DMS79 treated with DMSO at 0.1 percent for 48 hours (cell line): ENCODE measurements at places on chromosomes 11 and 22.
A peak's percentile ranks its signal among the peaks of the same experiment; 100 is the strongest.

DNA sequence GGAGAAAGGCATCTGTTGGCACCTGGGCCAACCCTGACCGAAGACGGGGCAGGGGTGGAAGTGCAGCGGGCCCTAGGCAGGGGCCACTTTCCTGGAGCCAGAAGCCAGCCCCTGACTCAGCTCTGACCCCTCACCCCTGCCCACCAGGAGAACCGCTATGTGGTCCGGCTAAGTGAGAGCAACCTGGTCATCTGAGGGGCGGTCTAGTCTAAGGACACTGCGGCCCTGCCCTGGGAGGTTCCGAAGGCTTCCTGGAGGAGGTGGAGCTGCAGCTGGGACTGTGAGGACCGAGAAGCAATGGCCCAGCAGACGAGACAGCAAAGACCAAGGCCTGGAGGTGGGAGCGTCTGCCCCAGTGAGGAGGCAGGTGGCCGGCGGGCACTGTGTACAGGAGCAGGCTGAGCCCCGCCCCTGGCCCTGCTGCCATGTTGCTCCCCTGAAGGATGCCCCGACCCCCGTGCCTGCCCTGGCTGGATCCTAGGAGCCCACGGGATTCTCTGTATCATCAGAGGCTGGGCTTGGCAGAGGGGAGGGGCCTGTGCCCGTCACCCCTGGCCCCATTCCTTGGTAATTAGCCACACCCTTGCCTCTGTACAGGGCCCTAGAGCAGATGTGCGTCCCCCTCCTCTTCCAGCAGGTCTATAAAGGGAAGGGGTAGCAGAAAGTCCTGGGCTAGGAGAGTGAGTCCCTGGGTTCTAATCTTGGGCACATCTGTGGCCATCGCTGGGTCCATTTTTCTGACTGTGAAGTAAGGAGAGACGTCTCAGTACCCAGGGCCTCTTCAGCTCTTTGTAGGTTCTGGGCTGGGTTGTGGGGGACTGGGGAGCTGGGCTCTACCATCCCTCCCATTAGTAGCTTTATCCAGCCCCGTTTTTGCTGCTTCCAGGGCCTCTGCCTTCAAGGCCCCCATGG lies 19.4 kb downstream of the RELT start:
- DNase-seq = no peak

- no peak for DNase-seq
Observed at GRCh38 chr11:15825976-15826650, 530.2 kb downstream of the SOX6 start.

DNA sequence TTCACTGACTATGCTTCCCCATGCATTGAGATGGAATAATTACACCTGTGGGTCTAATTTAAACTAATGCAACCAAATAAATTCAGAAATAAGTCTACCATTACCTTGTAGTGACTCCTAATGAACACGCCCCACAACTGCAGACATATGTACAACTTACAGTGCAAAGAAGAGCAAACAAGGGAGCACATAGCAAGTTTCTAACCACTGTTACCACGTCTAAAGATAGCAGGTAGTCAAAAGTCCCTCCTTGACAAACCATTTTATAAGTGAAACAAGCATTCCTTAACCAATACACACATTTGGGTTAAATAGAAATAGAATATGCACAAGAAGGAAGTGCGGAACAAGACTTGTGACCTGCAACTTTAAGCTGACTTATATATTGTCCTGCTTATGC lies 20.6 kb downstream of the PHF21A start:
- no peak for DNase-seq

DNA sequence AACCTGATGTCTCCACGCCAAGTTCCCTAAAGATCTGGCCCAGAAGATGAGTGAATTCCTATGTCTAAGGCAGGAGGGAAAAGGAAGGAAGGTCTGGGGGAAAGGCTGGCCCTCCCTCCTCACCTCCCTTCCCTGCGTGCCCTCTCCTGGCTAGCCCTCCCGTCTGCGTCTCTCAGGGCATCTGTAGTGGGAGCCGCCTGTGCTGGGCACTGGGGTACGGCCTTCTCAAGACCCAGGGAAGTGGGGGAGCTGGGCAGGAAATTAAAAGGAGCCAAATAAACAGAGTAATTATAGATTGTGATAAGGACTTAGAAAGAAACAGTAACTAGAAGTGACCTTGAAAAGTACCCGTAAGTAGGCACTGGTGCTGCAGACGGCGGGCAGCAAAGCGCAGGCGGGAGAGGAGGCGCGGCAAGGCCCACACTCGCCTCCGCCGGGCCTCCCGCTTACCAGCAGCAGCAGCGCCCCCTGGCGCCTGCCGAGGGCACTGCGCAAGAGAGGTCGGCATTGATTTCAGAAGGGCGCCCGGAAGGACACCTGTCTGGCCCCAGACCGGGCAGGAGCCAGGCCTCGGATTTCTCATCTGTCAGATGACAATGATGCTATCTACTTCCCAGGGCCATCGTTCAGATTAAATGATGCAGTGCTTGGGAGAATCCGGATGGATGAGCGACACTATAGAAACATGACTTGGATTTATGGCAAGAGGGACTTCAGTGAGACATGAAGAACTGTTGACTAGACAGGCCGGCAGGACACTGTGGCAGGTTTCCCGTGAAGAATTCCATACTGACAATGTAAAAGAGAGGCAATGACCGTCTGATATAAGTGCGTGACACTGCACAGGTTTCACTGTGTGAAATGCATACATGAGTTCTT lies 7.3 kb downstream of the KCNJ1 start:
- DNase-seq = no peak

- peak; percentile 1 for DNase-seq
Observed at GRCh38 chr22:19760058-19760950, at the start of gene TBX1. Gene TBX1 (plus strand): TSS chr22:19760778. CDS start chr22:19760844, 66 bp downstream.

DNA sequence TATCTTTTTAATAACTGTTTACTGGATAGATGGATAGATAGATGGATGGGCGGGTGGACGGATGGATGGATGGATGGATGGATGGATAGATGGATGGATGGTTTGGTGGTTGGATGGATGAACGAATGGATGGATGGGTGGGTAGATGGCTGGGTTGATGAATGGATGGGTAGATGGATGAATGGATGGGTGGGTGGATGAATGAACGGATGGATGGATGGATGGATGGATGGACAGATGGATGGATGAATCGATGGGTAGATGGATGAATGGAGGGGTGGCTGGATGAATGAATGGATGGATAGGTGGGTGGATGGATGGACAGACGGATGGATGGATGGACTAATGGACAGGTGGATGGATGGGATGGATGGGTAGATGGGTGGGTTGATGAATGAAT lies 13.8 kb upstream of the SLC22A12 start:
- DNase-seq = no peak

- peak; percentile 86 for DNase-seq
Observed at GRCh38 chr11:64226507-64227051, 505 bp downstream of the NUDT22 start.

- DNase-seq = no peak
Observed at GRCh38 chr11:8671651-8672062, 10.8 kb downstream of the TRIM66 start.

- no peak for DNase-seq
Observed at GRCh38 chr22:29125844-29126243, 53.0 kb downstream of the KREMEN1 start.

DNA sequence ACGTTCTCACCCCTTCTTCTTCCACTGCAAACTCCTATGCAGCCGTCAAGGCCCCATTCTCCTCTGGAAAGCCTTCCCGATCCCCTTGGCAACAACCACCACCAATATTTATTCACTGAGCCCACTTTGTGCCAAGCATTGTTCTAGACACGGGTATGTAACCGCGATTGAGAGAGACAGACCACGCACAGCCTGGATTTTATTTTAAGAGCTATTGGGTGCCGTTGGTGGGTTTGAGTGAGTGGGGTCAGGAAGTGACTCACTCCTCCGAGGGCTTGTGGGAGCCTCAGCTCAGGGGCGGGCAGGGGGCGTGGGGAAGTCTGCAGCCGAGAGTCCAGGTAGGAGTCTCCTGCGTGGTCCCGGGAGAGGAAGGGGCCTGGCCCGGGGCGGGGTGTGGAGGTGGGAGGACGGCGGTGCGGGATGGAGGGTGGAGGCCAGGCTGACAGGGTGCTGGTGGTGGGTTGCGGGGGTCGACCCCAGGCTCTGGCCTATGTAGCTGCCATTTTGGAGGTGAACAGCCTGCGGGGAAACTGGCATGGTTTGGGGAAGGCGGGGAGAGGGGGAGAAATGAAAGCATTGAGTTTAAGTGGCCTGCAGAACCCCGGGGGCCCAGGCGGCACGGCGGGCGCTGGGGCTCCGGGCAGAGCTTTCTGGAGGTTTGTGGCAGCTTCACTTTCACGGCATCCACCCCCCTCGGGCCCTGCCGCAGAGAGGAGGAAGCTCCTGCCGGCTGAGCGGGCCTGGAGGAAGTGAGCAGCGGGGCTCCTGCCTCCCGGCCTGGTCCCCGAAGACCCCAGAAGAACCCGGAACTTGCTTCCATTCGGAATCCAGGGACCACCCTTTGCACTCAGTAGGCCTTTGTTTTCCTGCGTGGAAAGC lies 547 bp downstream of the PARVG start:
- DNase-seq = no peak

DNA sequence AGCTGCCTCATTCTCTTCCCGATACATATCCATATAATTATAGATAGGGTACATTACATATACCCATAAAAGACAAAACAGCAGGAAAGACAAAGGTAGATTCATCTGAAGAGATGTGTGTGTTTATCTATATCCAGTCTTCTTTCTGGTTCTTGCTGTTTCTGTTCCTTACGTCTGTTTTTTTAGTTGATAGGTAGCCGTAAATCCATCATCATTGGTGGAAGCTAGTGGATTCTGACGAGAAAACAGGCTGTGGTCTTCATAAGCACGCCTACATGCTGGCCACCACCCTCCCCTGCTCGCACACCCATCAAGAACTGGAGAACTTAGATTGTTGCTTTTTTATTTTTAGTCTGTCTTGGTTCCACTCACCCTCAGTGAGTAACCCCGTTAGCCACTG lies 51.6 kb downstream of the ARFGAP2 start:
- no peak for DNase-seq

GRCh38 chr11:45079567-45079942 lies 66.9 kb upstream of the PRDM11 start:
- no peak for DNase-seq

DNA sequence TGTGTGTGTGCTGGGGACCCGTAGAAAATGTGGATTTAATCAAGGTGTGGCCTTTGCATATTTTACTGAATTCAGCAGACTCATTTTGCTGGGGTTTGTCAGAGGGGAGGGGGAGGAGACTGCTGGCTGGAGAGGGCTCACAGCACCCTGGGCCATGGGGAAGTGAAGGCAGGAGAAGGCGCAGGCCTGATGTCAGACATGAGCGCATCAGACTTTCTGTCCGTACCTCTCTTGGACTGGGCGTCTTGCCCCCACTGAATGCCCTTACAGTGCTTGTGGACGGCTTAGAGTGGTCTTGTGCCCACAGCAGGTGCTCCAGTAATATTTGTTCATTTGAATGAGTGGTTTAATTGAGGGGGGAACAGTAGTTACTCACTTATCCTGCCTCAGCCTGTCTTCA lies 75.2 kb downstream of the TEAD1 start:
- peak; percentile 64 for DNase-seq

- DNase-seq = no peak
Observed at GRCh38 chr22:23035557-23036277, 34.6 kb upstream of the GNAZ start.
